ENCODE measurements at places on chromosomes 6 and 20.

DNA sequence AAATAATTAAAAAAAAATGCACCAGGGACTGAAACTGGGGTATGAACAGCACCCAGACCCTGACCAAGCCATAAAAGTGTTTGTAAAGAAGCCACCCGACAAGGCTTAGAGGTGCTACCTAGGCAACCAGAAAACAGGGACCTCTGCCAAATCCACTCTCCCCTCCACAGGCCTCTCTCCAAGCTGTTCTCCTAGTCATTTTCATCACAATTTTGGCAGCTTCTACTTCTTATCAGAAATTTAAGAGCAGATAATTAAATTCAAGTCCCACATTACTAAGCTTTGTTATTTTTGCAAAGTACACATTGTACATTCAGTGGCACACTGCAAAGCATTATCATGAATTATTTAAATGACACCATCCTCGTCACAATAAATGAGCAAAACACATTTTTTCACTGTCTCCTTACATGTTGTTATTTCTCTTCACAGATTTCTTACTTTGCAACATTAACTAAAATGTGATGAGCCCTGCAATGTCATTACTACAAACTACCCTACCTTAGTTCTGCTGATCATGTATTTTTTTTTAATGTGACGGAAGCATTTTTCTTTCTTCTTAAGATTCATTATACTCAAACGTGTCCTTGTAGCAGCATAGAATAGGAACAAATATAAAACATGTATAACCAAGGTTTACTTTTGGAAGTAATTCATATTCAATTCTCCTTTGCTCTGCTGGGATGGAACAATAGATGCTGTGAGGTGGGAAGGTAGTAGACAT is 38.1 kb downstream of the ECT2L start:
- no peak for DNase-seq

DNA sequence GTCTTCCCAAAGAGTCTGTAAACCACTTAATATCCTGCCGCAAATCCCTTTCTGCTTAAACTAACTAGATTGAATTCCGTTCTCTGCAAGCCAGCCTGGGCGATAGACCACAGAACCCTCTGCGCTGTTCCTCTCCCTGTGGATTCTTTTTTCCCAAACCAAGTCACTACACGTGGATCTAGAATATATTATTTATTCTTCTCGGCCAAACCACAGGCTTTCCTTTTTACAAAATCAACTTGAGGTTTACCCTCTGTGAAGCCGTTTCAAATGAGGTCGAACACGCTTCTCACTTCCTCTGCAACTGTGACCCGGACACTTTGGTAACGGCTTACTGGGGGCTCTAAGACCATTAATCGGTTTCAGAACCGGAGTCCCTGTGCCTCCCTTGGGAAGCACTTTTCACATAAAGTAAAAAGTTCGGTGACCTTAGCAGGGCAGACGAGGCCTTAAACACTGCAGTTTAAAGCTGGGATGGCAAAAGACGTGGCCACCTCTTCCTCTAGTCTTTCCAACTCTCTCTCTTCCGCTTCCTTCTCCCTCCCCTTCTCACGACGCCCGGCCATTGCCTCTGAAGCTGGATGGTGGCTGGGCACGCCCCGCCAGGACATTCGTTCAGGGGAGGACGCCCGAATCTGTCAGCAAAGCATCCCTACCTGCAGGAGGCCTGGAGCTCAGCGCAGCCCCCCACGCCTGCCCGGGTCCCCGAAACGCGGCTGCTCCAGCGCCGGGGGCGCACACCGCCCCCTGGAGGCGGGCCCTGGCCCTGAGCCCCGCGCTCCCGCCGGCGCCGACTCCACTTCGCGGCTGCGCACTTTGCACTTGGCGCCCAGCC is 55.0 kb upstream of the FOXC1 start:
- no peak for DNase-seq

DNA sequence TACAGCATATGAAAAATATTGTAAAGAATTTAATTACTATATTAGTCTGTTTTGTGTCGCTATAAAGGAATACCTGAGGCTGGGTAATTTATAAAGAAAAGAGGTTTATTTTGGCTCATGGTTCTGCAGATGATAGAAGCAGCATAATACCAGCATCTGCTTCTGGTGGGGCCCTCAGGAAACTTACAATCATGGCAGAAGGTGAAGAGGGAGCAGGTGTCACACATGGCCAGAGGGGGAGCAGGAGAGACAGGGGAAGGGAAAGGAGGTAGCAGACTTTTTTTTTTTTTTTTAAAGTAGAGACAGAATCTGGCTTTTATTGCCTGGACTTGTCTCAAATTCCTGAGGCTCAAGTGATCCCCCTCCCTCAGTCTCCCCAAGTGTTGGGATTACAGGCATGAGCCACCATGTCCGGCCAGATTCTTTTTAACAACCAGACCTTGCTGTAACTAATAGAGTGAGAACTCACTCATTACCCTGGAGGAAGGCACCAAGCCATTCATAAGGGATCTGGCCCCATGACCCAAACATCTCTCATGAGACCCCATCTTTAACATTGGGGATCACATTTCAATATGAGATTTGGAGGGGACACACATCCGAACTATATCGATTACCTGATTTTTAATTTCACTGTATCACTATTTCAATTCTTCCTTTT is 64.6 kb downstream of the MAN1A1 start:
- no peak for DNase-seq

DNA sequence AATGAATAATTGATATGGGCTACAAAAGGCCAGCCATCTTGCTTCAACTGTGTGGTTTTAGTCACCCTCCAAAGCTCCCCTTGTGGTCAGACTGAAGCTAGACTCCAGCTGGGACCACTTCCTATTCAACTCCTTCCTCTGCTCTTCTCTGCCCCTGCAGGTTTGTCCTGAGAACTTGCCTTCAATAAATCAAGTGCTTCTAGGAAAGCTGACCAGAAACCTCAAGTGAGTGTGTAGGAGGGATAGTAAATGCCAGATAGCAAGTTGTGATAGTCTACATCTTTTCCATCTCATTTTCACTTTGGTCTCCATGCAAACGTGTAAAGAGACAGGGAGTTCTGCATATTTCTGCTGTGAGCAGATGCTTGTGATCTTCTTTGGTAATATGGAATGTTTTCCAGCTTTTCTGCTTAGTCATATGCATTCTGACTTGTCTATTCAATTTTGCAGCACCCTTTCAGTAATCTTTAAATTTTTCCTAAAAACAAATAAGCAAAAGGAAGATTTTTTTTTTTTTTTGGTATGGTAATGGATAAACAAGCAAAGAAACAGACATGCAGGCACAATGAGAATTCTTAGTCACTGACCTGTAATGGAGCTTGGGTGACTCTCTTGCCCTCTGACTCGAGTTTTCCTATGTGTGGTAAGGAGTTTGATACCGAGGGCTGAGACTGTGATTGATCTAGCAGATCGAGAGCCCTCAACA is 201.3 kb upstream of the BTBD3 start:
- peak; percentile 40 for DNase-seq

DNA sequence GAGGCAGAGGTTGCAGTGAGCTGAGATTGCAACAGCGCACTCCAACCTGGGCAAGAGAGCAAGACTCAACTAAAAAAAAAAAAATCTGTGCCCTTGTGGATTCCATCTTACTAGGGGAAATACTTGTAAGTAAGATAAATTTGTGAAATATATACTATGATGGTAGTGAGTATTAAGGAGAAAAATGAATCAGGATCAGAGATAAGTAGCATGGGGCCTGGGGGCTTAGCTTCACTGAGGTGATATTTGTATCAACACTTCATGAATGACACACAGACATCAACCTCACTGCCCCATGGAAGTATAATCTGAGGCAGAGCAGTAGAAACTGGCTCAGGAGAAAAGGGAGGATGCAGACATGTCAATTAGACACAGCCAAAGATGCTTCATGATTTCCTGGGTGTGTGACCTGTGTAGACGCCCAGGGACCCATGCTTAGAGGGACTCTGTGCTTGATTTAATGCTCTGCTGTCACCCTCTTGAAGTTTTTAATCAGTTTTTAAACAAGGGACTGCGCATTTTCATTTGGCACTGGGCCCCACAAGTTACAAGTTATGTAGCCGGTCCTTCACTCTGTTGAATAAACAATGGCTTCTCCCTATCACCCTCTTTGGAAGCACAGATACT is 41.9 kb downstream of the PCNA start:
- DNase-seq = no peak

- DNase-seq = no peak
Observed at GRCh38 chr6:143539734-143540133, 28.2 kb upstream of the FUCA2 start.

GRCh38 chr6:39911513-39912125 is 22.6 kb downstream of the MOCS1 start:
- no peak for DNase-seq

GRCh38 chr6:136772685-136773472 is 19.4 kb downstream of the MAP3K5 start:
- no peak for DNase-seq

GRCh38 chr6:116764961-116765841 is at the start of gene FAM162B:
Gene FAM162B, minus strand, starts transcription at chr6:116765719. Its CDS starts 143 bp downstream, at chr6:116765576.
- DNase-seq = no peak

DNA sequence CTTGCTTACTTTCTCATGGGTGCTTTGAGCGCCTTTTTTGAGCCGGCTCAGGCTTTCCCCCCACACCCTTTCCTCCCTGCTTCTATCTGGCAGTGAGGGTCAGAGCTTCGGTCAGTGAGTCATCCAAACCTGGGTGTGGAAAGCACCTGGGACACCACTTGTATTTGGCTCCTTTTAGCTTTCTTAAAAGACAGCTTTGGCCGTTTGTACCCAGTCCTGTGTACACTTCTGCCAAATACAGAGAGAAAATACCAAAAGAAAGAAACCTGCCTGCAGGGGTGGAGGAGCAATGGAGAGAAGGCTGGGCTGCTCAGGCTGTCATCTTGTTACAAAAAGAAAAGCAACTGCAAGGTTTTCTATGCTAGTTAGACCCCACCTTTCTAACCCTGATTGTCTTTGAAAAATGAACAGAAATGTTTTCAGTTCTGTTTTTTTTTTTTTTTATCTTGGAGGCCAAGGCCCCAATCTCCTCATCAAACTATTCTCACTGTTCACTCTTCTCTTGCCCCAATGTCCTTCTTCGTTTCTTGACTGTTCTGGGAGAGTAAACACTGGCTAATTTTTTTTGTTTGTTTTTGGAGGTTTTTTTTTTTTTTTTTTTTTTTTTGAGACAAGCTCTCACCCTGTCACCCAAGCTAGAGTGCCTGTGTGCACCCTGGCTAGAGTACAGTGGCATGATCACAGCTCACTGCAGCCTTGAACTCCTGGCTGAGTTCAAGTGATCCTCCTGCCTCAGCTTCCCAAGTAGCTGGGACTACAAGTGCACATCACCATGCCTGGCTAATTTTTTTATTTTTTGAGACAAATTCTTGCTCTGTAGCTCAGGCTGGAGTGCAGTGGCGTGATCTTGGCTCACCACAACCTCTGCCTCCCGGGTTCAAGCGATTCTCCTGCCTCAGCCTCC is 76.4 kb downstream of the SSR1 start:
- DNase-seq = no peak

- DNase-seq = no peak
Observed at GRCh38 chr6:164023535-164023934, 609.0 kb downstream of the QKI start.

DNA sequence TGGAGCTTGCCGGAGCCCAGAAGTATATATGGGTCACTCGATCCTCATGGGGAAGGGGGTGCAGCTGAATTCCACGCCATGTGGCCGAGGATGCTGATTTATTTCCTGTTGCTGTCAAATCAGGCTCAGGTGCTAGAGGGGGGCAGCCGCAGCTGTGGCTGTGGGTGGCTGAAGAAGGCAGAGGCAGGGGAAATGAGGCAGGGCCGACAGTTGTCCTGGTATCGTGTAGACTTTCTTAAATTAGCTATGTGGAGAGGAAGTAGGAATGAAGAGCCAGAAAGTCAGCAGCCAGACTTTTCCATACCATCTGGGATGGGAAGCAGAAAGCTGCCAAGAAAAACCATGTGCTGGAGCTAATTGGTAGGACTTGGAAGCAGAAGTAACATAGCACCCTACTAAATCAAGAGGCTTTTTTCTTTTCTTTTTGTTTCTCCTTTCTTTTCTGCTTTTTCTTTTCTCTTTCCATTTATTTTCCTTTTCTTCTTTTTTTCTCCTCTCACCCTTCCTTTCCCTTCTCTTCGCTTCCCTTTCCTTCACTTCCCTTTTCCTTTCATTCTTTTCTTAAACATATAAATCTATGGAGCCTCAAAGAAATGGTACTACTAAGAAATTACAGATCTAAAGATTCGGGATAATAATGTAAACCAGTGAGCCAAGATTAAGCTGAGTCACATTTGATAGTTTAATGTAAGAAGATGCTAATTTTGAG is 90.6 kb upstream of the CD83 start:
- DNase-seq = no peak

DNA sequence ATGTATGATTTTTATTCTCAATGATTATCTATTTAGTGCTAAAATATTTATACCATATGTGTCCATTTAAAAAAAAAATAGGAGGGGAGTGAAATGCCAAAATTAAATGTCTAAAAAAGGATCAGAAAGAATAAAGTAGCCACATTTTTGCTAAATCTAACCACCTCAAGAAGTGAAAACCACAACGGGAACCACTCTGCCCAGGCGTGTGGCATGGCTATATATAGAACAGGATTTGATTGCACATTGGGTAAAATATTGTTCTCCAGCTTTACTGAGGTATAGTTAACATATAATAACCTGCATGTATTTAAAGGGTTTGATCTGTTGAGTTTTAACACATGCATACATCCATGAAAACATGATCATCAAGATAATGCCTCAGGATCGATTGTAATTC is 19.0 kb upstream of the AFDN start:
- DNase-seq = no peak

- DNase-seq = no peak
Observed at GRCh38 chr6:114740547-114740946, 397.7 kb upstream of the HS3ST5 start.

- no peak for DNase-seq
Observed at GRCh38 chr6:76772951-76773350, 690.3 kb downstream of the HTR1B start.

DNA sequence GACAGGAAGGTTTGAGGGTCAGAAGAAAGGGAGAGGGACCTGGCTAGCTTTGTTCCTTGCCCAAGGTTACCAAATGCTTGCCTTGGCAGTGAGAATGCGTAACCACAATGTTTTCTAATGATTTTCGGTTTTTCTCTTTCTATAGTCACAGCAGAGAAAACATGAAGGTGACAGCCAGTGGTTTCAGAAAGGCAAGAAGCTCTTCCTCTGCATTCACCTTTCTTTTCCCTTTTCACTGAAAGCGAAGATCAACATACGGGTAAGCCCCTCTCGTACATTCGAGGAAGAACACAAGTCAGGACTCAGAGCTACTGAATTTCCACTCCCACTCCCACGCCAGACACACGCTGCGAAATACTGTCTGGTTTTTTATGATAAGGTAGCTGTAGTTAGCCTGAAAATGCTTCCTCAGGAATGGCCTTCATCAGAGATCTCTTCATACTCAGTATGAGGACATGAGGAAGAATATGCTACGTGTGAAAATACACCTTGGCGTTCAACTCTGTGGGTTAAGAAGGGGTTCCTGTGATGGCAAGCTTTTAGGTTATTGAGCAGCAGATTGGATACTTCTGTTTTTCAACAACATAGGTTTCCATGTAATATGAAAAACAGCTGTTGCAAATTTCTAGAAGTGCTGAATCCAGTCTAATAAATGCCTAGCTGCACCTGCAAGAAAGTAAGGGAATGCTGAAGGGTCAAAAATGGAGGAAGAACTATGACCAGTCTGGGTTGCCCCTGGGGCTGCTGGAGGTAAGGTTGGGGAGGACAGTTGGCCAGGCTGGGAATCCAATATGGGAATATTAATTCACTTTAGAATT is 7.4 kb upstream of the CD83 start:
- no peak for DNase-seq

- peak; percentile 89 for DNase-seq
Observed at GRCh38 chr6:143176090-143177021, 115.7 kb downstream of the AIG1 start.
